ENCODE measurements at places on chromosomes 1 and 21. TPM values are rescaled to one million over a fixed set of nuclear protein-coding genes. Genes with fewer than 3 reads are reported as not detected.
A peak's percentile ranks its signal among the peaks of the same experiment; 100 is the strongest.

DNA sequence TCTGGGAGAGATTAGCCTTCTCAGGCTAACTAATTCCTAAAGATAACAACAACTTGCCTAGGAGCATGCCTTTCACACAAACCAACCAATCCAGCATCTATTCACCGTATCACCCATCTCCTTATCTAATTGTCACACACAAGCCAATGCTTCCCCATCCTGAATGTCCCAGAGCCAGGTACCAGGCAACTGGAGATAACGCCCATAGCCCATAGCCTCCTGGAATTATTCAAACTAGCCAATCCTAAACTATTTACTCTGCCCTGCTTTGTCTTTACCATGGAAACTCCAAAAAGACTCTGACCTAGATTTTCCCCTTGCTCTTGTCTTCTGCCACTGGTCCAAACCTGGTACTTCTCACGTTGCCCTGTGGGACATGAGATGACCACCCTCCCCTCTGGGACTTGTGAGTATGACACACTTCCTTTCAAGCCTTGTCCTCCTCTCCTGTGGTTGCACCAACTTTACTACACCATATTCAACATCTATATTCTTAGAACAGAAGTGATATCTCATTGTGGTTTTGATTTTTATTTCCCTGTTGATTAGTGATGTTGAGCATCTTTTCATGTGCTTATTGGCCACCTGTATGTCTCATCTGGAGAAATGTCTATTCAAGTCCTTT, 8.8 kb upstream of the ATG4C start:
- DNase-seq: no peak

GRCh38 chr1:9539829-9540550, 725 bp downstream of the SLC25A33 start:
- no peak for DNase-seq

DNA sequence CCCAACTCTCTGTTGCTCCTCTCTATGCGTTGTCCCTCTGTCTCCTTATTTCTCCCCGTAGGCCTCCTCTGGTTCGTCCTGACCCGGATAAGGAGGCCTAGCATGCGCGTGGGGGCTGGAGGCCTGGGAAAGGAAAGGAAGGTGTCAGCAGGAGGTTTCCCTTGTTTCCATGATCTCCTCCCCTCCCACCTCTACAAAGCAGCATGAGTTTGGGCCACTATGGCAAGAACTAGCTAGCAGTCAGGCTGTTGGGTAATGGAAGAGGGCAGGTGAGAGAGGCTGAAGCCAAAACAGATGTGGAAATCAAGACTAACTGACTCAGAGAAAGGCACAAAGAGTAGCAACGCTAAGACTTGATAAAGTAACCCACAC, 687 bp upstream of the SEMA6C start:
- peak; percentile 25 for DNase-seq

- peak; percentile 92 for DNase-seq
Observed at GRCh38 chr21:39014747-39015146, 168.5 kb downstream of the PSMG1 start.

DNA sequence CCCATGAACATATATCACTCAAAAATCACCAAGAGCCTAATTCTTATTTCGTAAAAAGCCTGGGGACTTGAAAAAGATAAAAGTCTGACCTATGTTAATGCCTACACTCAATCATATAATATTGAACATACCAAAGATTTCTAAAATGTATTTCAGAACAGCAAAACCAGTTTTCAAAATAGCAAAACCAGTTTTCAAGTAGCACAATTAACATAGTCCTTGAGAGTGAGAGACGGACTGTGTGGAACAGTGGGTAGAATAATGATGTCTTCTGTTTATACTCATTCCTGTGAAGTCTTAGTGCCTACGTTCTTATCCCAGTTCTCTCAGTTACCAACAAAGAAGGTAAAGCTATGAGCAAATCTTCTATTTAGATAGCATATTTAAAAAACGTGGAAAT, 22.3 kb upstream of the RGS2 start:
- DNase-seq: no peak

DNA sequence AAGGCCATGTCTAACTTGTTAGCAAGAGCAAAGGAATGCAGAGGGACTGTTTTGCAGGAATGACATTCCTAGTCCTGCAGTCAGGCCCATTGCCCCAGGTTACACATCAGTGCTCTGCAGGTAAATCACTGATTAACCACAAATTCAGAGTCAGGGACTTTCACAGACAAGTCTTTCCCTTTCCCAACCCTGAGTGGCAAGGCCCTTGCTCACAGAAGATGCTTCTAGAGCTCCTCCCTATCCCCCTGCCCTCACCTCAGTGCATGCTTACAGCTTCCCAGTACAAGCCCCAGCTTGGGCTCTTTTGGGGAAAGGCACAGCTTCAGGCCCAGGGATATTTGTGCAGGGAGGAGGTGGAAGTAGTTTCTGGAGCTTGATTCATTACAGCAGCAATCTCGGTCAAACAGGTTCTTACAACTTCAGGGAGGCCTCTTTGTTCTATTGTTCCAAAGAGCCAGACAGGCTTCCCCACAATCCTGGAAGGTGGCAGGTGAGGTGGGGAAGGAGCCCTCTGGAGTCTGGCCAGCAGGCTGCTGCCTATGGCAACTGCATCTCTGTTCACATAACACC, 53.9 kb downstream of the CASQ2 start:
- peak; percentile 96 for DNase-seq

DNA sequence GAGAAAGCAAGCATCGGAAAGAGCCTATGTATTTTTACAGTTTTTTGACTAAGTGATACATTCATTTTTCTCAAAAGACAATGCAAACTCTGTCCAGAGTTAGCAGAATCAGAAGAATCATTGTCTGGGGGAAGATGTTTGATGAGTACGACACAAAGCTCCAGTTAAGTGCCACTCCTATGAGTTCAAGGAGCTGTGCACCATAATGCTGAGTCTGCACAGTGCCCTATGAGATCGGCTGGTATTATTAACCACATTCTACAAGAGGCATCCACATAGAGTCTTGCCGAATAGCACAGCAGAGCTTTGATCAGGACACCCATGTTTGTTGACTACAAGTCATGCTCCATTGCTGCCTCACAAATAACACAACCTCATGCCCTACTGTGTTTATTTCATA, 54.9 kb upstream of the RAP1GAP start:
- DNase-seq: no peak

DNA sequence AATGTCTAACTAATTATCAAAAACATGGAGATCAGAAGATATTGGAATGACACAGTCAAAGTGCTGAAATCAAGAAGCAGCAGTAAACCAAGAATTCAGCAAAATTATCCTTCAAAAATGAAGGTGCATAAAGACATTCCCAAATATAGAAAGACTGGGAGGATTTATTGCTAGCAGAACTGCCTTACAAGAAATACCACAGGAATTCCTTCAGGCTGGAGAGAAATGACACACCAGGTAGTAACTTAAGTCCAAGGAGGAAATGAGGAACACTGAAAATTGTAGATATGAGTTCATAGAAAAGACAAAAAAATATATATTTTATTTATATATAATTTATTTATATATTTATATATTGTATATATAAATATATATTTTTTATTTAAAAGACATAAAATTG, 217.2 kb downstream of the RPS6KC1 start:
- DNase-seq: peak; percentile 60

DNA sequence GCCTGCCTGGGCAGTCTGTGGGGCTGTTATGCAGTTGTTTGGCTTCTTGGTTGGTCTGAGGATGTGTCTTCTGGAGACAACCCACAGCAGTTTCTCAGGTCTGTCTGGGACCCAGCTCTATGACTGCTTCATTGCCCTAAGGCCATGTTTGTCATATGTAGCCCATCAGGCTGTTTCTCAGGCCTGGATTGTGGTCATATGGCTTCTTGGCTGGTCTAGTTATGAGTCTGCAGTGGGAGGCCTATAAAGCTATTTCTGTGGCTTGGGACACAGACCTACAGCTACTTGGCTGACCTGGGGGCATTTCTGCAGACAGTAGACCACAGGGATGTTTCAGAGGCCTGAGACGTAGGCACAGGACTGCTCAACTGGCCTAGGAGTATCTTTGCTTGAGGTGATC, 41.5 kb downstream of the CHIA start:
- DNase-seq: no peak

DNA sequence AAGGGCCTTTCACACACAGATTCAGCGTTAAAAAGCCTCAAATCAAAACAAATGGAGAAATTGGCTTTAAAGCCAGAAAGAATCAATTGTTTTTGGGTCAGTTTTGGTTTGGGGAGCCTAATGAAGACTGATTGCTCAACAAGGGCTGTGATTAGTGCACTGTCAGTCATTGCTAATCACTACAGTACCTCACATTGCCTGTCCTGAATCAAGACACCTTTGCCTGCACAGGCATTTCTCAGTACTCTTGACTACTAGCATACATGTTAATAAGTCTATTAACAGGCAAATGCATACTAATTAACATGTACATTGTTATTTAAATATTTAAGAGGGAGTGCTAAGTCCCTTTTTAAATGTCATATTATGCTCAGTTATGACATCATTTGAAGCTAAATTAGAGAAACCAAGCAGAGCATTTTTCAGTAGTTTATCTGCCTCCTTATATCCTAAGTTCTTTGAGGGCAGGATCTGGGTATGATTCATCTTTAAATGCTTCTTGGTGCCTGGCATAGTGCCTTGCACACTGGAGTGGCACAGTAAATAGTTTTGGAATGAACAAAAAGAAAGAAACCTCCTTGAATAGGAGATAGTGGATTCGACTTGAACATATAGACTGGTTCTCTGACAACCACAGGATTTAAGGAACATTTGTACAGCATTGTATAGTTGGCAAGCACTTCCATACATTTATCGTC, 25.8 kb upstream of the CCN1 start:
- DNase-seq: no peak

DNA sequence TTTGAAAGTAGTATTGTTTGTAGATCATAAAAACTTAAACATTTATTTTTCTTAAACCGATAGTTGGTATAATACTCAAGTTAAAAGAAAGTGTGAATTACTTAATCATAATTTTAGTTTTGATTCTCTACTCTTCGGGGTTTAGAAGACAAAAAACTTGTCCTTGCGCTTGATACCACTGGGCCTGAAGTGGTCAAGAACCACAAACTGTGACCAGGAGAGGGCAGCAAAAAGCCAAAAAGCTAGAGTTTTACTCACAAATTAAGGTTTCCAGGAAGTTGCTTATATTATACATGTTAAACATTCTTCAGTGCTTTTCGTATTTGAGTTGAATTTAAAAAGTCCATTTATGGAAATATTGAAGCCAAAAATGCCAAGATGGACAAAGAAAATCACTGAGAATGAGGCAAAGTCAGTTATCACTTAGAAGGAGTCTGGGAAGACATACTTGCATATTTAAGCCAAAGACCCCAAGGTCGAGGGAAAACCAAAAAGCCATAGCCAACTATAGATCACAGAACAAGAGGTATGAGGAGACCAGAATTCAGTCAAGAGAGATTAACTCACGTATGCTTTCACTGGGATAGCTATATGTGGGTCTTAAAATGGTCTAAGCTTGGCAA, 34.2 kb downstream of the EFCAB7 start:
- peak; percentile 54 for DNase-seq

- DNase-seq: peak; percentile 40
Observed at GRCh38 chr1:15100121-15100879, 53.2 kb upstream of the TMEM51 start.

DNA sequence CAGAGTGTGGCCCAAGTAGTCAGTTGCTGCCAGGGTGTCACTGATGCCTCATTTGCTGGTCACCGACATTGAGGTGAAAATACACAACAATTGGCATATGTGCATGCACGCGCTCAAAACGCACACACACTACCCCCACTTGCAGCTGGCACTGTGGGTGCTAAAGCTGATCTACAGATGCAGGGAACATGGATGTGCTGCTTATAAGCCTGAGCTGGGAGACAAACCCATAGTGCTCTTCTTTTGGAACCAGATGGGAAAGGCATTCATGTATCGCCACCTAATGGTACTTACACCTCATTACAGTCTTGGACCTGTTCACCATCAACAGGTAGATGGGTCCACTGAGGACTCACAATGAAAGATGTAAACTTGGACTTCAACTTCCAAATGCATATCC, 70.3 kb upstream of the CAMK1G start:
- DNase-seq: peak; percentile 58

- no peak for DNase-seq
Observed at GRCh38 chr1:30041741-30042437, 681.5 kb downstream of the MATN1 start.

GRCh38 chr21:31343680-31344480, at the start of gene TIAM1:
TSS of gene TIAM1 (minus strand) at chr21:31344261. CDS start at chr21:31266972, 77,289 bp downstream.
- peak; percentile 65 for DNase-seq

GRCh38 chr1:160813215-160813614, 17.2 kb downstream of the LY9 start:
- DNase-seq: peak; percentile 50

GRCh38 chr1:94050675-94051074, 70.3 kb downstream of the ABCA4 start:
- no peak for DNase-seq

DNA sequence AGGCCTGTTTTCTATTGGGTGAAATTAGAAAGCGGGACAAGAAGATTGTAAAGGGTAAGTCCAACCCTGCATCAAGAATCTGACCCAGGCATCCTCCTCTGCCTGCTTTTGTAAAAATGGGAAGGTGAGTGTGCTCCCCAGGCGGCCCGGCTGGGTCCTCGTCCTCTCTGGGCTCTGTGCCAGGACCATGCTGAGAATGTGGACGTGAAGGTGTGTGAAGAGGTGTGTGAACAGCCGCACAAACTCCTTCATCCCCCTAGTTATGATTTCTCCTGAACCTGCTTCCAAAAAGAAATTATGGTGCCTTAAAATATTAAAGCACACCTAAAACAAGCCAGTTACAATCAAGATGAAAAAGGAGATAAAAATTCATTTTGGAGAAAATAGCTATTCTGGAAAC, 185.7 kb downstream of the IGSF21 start:
- no peak for DNase-seq

DNA sequence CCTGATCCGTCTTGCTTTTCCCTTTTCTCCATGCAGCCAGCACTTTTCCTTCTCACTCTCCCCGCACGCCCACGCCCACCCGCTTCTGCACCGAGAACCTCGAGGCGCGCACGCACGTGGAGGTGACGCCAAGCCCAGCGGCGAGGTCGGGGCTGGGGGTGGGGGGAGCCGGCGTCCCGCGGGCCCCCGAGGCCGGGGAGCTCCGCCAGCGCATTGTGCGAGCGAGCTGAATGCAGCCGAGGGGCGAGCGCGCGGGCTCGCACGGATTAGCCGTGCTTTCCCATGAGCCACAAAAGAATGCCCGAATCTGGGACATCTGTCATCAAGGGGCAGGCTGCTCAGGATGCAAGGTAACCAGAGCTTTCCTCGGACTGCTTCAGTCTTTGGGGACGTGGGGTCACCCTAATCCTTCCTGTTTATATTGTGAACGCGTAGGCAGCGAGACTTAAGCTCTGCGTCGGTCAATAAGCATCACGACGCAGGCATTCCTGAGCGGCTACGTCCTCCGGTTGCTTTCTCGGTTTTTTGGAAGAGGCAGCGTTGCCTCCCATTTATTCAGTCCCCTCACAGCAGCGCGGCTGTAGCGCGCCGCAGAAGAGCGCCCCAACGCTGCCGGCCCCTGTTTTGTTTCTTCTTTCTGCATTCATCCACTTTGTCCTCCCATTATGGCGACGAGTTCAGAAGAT, 67.3 kb upstream of the AKT3 start:
- DNase-seq: peak; percentile 44

The TCHHL1 gene
- total RNA-seq: not detected

The OXCT2 gene
- 0.65 TPM for total RNA-seq

The PTPRF gene
- total RNA-seq: 259 TPM

The TCHH gene
- total RNA-seq: not detected

The HSF2BP gene
- total RNA-seq: 2.6 TPM

The USF1 gene
- 80.9 TPM for total RNA-seq

The FOXO6 gene
- total RNA-seq: not detected

The SLC25A34 gene
- total RNA-seq: 0.50 TPM

The SH2D1B gene
- not detected for total RNA-seq
